ENCODE measurements at places on chromosomes 6 and 20.

DNA sequence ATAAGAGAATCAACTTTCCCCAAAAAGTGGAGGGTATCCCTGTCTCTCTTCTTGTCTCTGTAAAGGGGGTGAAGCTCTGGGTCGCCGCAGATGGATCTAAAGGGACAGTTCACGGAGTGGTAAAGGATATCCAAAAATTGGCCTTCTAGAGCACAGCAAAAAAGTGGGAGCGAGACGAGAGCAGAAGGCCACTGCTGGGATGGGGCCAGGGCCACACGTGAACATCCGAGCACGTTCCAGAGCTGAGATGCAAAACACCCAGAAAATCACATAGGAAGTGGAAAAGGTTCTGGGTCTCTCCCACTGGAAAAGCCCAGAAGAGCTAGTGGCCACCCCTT is 837 bp downstream of the TRAM2 start:
- no peak for DNase-seq

DNA sequence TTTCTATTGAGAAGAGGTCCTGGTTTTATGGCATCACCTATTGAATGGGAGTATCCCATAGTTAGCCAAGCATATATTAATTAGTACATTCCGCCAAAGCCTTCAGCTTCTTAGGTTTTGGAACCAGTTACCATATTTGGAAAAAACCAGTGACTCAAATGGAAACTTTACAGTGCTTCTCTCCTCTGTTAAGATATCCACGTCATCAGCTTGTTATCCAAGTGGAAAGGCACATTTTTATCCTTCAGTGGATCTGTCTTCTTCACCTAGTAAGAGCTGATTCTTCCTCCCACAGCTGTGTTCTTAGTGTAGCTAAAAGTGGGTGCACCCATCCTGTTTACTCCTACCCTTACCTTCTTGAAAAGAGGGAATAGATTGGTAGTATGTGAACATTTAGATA is 34.5 kb downstream of the TPD52L1 start:
- no peak for DNase-seq

GRCh38 chr6:18465410-18466154 is 78.4 kb downstream of the RNF144B start:
- DNase-seq, result peak; percentile 63

GRCh38 chr6:441126-441920 is 49.8 kb downstream of the IRF4 start:
- no peak for DNase-seq

GRCh38 chr6:131931063-131931750 is 20.0 kb downstream of the CCN2 start:
- no peak for DNase-seq

- no peak for DNase-seq
Observed at GRCh38 chr6:155120034-155120433, 124.9 kb downstream of the TIAM2 start.

DNA sequence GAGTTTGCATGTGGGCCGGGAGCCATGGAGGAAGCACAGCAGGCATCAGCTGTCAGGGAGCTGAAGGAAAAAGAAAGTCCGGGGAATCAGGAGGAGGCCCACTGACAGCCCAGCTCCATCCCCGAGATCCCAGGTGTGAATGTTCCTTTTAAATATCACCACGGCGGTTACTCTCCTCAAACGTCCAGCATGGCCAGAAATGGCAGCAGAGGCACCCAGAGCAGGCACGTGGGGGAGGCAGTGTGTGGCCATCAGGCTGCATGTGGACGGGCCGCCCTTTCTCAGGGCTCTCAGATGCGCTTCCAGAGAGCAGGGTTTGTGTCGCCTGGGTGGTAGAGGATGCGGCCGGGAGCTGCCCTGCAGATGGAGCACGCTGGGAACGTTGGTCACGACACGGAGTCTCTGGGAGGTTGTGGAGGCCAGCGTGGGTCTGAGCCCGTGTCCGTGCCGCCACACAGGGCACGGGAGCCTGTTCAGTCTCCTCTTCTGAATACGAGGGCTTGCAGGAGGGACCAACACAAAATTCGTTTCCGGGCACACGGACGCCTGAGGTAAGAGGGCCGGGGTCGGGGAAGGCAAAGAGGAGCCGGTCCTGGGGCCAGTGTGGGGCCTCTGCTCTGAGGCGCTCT is 45.3 kb upstream of the DACT2 start:
- DNase-seq, result no peak

- no peak for DNase-seq
Observed at GRCh38 chr6:38591439-38591838, 48.3 kb downstream of the BTBD9 start.

DNA sequence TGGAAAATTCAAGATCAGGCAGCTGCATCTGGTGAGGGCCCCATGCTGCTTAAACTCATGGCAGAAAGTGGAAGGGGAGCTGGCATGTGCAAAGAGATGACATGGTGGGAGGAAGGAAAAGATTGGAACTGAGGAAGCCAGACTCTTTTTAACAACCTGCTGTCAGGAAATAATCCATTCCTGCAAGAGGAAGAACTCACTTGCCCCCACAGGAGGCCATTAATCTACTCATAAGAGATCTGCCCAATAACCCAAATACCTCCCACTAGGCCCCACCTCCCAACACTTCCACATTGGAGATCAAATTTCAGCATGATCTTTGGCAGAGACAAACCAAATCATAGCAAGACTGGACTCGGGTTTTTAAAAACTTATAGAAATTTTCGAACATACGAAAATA is 200.5 kb upstream of the KCNQ5 start:
- DNase-seq, result no peak

DNA sequence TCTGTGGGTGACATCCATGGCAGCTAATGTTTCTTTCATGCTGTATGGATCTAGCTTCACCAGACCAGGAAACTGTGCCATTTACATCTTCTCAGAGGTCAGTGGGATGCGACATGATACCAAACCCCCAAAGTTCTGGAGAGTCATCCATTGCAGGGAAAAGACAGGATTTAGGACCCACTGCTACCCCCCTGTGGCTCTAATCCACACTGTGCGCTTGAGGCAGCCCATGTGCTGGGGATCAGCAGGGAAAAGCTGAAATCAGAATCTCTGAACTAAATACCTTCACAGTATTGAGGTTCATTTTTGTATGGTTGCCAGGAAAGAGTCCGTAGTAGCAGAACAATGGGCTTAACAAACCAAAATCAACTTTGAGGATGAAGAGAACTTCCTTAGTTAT is 164.4 kb downstream of the TMEM242 start:
- no peak for DNase-seq

DNA sequence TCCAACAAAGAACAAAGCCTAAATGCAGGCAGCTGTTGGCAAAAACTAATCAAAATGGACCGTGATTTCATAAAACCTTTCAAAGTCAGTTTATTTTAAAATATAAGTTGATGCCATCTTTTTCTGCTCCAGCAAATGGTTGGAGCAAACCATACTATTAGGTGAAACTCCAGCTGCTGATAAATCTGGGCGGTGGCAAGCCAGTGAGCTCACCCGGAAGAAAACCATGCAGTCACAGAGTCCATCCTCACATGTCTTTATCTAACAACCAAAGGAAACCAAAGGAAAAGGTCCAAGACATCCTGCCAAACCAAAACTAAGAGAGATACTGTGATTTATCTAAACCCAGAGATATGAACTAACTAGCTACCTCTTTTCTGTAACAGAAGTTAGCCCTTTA is 72.6 kb downstream of the HIVEP2 start:
- DNase-seq, result no peak

DNA sequence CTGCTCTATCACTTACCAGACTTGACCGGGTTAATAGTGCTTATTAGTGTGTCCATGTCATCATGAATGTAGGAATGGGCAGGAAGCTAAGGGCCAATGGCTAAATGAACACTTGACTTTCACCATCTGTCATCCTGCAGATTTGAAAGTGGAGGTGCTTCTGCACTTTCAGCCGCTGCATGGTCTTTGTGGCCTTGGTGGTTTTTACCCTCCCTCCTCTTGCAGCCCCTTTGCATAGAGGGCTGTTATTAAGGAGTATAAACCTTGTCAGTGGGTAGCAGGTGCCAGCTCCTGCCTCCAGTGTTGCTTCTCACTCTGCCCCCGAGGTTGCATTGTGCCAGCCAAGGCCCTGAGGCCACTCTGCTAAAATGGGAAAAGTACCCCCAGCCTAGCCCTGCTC is 122.2 kb upstream of the TNFAIP3 start:
- no peak for DNase-seq

DNA sequence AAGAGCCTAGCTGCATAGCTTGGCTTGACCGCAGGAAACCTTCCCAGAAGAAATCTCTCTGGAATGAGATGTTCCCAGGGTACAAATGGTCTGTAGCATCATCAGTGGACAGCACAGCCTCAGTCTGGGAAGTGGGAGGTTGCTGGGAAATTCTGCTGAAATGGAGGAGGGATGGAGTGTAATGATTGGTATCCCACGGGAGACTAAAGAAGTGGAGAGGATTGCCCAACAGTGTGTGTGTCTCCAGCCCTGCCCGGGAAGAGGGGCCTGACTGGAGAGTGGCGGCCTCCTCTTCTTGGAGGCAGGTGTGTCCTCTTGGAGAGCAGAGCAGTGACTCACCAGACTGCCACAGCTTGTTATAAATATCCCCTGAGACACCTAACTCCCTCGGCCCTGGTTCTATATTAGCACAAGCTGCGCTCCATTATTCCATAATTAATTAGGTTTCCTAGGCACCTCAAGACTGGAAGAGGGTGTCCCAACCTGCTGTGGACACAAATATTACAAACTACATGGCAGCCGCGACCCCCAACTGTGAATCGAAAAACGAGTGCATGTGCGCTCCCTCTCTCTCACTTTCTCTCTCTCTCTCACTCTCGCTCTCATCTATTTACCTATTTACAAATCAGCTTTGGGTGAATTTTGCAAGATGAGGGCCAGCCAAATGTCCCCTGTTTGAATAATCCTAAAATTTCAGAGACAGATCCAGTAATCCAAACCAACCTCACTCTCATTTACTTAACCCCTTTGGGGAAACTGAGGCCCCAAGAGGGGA is 68.8 kb downstream of the FGD2 start:
- no peak for DNase-seq

DNA sequence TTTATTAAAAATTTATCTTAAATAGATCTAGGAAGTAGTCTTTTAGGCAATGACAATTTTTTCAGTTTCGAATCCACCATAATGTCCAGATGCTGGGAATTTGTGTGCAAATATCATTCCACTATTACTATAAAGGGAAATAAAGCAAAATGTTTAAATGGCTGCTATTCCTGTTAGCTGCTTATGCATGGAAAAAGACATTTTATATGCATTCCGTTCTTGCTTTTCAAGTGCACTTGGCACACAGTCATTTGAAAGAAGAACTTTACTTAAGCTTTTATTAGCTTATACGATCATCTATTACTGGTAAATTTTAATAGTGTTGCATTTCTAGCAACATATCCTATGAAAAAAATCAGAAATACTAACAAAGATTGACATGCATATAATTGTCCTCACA is 42.0 kb downstream of the PRL start:
- no peak for DNase-seq

GRCh38 chr6:111586554-111586953 is 19.1 kb downstream of the TRAF3IP2 start:
- peak; percentile 47 for DNase-seq

DNA sequence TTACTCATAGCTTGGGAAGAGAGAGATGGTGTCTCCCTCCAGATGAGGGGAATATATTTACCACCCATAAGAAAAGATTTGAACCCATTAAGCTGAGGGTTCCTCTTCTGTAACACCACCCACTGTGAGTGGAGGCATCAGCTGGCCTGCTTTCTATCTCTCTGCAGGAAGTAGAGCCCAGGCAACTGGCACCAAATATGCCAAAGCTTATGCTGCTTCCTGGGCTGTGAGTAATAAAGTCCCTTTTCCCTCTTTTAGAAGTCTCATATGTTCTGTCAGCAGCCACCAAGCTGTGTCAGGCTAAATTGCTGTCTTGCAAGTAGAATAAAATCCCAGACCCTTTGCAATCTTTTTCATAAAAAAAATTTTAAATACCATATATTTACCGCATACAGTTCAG is 241.4 kb downstream of the LAMA2 start:
- DNase-seq, result no peak

GRCh38 chr6:2582268-2582667 is 168.5 kb downstream of the MYLK4 start:
- DNase-seq, result no peak

DNA sequence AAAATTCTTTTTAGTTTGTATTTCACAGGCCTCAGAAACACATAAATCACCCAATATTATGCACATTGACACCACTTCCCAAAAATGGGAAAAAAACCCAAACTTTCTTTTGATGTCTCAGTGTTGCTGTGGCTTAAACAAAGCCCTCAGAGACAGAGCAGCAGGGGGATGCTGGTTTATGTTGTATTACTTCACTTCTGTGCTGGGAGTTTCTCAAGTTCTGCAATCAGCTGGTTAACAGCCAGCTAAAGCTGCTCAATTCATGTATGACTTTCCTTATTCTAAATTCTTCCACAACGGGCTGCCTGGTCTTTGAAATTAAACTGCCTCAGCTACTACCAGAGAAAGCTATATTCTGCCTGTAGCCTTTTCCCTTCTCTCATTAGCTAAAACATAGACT is 5.6 kb downstream of the FILIP1 start:
- DNase-seq, result no peak

GRCh38 chr6:109660526-109661320 is 30.3 kb downstream of the AK9 start:
- DNase-seq, result no peak

DNA sequence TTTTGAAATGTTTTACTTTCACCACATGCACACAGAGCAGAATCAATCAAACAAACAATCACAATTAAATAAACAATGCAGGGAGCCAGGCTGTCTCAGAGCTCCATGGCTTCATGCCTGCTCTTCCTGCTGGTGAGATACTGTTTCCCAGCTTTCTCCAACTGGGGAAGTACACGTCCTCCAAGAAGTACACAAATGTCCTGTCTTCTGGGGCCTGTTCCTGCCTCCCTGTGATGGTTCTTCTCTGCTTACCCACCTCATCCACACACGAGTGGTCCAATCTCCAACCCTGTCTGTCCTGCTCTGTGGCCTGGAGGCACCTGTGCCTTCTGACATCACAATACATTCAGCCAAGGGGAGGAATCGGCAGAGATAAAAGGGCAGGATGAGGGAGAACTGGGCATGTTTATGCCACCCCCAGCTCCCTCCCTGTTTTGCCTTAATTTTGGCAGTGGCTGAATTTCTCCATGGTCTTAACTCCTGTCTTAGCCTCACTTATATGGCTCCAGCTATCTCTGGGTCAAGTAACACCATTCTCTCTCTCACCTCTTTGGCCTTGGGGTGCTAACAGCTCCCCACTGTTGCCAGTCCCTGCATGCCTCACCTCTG is 25.3 kb upstream of the TTPAL start:
- DNase-seq, result no peak

GRCh38 chr6:166330612-166331011 is 11.7 kb downstream of the SFT2D1 start:
- no peak for DNase-seq

GRCh38 chr6:157993076-157993475 is 11.4 kb downstream of the SYNJ2 start:
- DNase-seq, result no peak

DNA sequence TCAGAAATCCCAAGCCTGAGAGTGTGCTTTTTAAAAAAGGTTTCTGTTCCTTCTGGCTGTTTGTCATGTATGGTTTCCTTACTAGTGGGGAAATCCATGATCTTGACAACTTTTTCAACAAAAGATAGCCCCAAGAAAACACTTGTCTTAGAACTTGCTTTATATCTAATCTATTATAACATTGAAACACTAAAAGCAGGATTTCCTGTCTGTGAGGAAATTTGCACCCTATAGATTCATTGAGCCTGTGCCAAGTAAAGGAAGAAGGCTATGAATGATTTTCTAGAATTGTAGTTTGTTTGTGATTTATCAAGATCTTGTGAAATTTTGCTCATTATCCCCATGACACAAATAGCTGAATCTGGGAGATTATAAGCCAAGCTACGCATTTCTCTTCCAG is 238.6 kb upstream of the RIN2 start:
- DNase-seq, result no peak

GRCh38 chr6:152184573-152184916 is 377.1 kb downstream of the ESR1 start:
- DNase-seq, result no peak
